Stimulated activated CD8-positive, alpha-beta memory T cell treated with anti-CD3 and anti-CD28 coated beads, Interleukin-7, amount 100 ng/mL, for 4 hours (primary cell): ENCODE measurements at places on chromosomes 4 and X.

GRCh38 chr4:154044742-154045485 is 256.0 kb upstream of the SFRP2 start:
- DNase-seq: no peak

DNA sequence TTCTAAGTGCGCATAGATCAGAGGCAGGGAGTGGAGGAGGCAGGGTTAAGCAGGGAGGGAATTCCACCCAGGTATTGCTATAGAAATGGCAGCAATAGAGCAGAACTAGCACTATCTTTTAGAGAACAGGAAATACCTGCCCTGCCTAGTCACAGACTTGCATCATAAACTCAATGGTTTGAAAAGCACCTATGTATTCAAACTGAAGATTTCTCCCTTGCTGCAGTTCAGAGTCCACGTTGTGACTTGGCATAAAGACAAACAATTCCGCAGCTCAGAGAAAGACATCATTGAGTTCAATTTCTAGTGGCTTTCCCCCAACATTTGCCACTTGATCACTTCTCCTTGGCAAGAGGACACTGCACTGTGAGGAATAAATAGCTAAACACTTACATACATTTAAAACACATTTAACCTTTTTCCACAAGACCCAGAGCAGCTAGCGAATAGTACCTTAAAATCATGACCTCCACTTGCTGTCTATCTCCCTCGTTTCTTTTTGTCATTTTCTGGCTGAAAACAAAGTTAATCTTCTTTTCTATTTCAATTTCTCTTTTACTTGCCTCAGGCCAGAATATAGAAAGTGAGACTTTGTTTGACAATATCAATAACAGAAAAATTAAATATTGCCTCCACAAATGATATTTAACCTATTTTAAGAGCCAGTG is 42.4 kb downstream of the SLC7A11 start:
- DNase-seq: no peak

DNA sequence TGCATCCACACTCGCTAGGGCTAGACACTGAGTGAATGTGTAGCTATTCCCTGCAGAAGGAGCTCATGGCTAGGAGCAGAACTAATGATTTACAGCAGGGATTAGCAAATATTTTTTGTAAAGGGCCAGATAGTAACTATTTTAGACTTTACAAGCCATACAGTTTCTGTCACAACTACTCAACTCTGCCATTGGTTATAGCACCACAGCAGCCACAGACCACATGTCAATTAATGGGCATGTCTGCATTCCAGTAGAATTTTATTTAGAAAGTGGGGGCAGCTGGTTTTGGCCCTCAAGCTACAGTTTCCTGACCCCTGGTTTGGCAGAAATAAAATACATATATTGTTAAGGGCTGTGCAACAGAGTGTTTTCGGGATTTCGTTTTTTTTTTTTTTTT is 192.6 kb downstream of the FRMPD4 start:
- no peak for DNase-seq

- no peak for DNase-seq
Measured at GRCh38 chr4:75004755-75005668, 72.1 kb downstream of the PARM1 start.

DNA sequence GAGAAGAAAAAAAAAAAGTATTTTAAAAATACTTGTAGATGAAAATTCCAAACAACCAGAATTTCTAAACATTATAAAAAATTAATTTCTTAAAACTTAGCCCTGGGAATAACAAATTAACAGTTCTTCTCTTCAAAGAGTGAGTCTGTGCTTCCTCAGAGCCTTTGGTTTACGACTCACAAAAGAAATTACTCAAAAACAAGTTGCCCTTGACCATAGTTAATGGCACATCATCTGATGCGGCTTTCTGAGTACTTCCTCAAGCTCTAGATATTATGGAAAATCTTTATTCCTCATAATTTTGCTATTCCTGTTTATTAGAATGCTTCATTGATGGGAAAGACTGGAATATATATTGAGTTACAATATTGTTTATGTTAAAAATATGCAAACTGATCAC is 23.7 kb downstream of the TAPT1 start:
- DNase-seq: no peak

DNA sequence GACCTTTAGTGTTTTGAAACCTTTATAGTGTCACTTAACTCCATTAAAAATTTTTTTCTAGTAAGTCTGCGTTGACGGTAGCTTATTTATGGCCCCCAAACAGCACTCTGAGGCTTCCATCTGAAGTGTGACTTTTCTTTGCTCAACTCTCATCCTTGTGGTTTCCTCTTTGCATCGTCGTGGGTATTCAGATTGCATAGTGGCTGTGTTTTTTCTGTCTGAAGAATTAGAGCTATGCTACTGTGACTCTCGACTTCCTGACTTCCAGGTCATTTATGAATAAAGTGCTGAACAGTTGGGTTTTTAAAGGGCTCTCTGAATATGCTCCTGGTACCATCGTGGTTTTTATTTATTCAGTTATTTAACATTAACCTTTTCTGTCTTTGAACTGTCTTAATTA is 44.9 kb downstream of the JADE1 start:
- DNase-seq: no peak

- no peak for DNase-seq
Measured at GRCh38 chr4:8005814-8006215, 66.2 kb upstream of the AFAP1 start.

DNA sequence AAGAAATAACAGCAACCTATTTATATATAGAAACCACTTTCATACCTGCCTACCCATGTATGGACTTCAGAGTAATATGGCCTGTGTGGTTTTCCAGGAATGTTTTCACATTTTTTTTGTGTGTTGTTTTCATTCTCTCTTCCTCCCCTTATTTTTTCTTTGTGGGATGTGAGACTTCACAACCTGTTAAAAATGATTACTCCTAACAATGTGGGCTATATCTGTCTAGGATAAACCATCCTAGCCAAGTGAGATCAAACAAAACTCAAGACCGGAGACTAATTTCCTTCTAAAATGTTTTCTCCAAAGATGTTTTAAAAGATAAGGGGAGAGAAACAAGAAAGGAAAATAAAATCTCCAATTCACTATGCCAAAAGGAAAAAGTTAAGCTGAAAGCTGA is 106.1 kb upstream of the DIPK2B start:
- no peak for DNase-seq

DNA sequence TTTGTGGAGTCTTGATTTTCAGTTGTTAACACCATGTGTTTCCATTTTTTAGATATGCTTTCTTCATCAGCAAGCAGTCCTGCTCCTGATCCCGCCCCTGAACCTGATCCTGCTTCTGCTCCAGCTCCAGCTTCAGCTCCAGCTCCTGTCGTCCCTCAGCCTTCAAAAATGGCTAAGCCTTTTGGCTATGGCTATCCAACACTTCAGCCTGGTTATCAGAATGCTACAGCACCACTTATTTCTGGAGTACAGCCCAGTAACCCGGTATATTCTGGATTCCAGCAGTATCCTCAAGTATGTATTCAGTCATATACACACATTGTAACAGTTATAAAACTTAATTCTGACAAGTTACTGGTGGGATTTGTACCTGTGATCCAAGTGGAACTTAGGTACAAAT is 60.9 kb downstream of the SEC24B start:
- DNase-seq: no peak

DNA sequence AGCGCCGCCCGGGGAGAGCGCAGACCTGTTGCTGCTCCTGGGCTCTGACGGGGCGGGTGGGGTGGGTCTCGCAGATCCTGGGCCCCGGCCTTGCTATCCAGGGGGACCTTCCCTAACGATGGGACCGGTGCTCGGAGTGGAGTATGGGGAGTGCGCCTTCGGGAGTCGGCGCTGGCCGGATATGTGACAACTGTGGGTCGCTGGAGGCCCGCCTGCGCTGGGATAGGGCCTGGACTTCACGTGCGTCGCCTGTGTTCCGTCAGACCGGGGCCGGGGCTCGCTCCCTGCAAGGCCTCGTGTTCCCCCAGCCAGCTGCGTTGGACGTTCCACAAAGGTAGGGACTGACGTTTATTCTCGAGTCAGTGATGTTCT is 1.3 kb downstream of the TBL1X start:
- peak; percentile 11 for DNase-seq

- DNase-seq: no peak
Measured at GRCh38 chrX:17475449-17476217, 100.6 kb downstream of the NHS start.

DNA sequence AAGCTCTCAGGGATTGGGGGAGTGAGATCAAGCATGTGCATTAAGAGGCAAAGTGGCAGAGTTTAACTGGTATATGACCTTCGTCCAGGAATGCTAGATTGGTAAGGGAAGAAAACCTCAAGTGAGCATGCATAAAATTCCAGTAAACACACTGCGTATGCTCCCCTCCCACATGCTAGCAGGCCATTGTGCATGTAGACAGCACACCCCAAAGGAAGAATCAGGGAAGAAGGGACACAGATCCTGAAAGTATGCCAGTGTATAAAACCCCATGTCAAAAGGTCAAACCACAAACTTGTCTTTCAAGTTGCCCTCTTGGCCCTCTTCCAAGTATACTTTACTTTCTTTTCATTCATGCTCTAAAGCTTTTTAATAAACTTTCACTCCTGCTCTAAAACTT is 405.2 kb upstream of the CNKSR2 start:
- DNase-seq: no peak

- no peak for DNase-seq
Measured at GRCh38 chr4:158285429-158286216, 75.3 kb downstream of the TMEM144 start.

GRCh38 chrX:111041018-111041462 is 55.0 kb upstream of the PAK3 start:
- DNase-seq: no peak

DNA sequence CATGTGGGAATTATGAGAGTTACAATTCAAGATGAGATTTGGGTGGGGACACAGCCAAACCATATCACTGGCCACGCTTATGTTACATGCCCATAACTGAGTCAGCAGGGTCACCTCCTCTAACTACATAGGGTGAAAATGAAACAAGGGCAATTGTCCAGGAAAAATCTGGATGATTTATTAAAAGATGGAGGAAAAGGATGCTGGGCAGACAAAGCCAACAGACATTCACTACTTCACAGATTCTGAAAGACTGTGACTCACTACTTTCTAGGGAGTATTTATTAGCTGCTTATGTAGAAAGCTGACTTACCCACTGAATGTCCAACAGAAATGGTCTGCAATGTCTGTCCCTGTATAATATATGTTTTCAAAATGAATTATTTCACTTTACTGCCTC is 72.4 kb downstream of the APBB2 start:
- DNase-seq: no peak

GRCh38 chr4:88159229-88159725 is 838 bp upstream of the ABCG2 start:
- no peak for DNase-seq

DNA sequence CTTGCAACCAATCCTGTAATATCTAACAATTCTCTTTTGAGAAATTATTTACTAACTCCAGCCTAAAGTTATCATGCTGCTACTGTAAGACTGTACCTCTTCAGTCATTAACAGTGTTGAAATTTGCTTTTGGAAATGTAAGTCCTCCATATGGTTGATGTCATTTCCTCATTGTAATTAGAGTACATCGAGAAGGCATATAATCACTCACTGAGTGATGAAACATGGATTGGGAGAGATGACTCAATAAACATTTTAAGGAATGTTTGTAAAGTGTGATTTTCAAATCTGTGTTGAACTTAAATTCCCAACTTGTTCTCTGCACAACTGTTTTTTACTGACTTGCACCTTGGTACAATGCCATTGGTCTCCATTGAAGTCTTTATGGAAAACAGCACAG is 61.2 kb downstream of the HMGB2 start:
- no peak for DNase-seq

- no peak for DNase-seq
Measured at GRCh38 chr4:42454755-42455420, 57.6 kb downstream of the SHISA3 start.

DNA sequence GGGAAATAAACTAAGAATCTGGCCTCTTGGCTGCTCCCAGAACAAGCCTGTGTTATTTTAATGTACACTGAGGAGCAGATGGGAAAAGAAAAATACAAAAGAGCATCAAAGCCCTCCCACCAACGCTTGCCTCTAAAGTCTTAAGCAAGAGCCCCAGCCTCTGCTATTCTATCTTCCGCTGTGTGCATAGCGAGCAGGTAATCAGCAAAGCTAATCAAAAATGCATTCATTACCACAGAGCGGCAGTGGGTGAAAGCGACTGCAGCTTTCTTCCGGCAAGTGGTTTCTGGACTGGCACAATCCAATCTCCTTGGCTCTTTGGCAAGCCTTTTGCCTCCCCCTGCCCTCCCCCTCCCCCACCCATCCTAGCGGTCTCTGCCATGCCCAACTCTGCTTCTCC is 13.5 kb upstream of the GRIA3 start:
- DNase-seq: no peak

GRCh38 chr4:1052231-1052671 is 40.8 kb downstream of the FGFRL1 start:
- no peak for DNase-seq

DNA sequence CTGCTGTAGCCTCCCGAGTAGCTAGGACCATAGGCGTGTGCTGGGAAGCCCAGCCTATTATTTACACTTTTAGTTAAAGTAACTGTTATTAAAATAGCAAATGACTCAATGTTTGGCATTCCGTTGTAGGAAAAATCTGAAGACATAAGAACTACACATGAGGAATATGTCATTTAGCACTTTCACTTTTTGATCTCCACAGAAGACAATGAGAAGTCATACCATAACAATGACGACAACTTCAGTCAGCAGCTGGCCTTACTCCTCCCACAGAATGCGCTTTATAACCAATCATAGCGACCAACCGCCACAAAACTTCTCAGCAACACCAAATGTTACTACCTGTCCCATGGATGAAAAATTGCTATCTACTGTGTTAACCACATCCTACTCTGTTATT is 6.7 kb downstream of the GPR34 start:
- DNase-seq: no peak

- DNase-seq: no peak
Measured at GRCh38 chr4:54709400-54709799, 51.6 kb downstream of the KIT start.

GRCh38 chr4:107519053-107519452 is 201.0 kb downstream of the PAPSS1 start:
- no peak for DNase-seq

- DNase-seq: no peak
Measured at GRCh38 chr4:3041192-3042142, 32.9 kb downstream of the HTT-AS start.

GRCh38 chr4:19472666-19473065 is 779.0 kb upstream of the SLIT2 start:
- no peak for DNase-seq

DNA sequence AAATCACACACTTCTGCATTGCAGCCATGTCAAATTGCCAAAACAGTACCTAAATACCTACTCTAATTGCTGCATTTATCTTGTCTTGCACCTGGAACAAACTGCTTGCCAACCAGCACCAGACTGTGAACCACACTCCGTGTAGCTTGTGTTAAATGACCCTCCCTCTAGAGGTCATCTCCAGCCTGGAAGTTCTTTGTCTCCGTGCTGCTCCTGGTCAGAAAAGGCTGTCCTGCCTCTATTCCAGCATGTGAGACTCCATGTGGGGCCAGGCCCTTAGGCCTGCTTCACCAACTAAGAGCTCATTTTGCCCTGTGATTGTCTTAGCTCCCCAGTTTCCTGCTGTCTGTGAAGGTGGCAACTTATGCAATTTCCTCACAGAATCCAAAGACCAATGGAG is 28.3 kb downstream of the CNGA2 start:
- DNase-seq: no peak
